M059J (cell line): ENCODE measurements at places on chromosomes 13 and 19. TPM values are rescaled to one million over a fixed set of nuclear protein-coding genes. Genes with fewer than 3 reads are reported as not detected.

GRCh38 chr19:19524053-19524452 lies 4.7 kb upstream of the YJEFN3 start:
- DNase-seq: no peak

GRCh38 chr19:3467437-3468198 lies 12.7 kb downstream of the SMIM24 start:
- no peak for DNase-seq

- no peak for DNase-seq
Observed at GRCh38 chr19:48946463-48947257, 8.0 kb upstream of the BAX start.

ZNF844 gene
- total RNA-seq: 2.5 and 3.9 TPM in 2 replicates

FBXO27 gene
- 6.7 and 10.6 TPM in 2 replicates for total RNA-seq

TSSK6 gene
- 0.07 and 2.1 TPM in 2 replicates for total RNA-seq

DNA sequence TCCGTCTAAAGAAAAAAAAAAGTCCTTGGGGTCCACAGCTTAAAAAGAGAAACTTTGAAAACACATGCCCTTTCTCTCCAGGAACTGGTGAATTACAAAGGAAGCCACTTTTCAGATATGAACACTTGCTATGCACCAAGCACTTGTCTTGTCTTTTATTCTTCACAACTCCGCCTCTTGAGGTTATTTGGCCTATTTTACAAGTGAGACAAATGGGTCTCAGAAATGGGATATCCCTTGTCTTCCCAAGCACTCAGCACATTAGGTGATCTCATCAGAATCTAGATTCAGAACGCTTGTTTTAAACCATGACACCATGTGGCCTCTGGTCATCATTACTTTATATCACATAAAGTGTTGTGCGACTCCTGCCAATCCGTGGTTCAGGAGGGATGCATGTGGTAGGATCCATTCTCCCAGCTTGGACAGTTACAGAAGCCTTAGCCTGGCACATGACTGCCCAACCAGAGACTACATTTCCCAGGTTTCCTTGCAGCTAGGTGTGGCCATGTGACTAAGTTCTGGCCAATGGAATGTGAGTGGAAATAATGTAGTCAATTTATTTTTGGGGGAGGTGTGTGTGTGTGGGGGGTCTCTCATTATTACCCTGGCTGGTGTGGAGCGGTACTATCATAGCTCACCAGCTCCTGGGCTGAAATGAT lies 13.9 kb downstream of the TSKS start:
- no peak for DNase-seq

DNA sequence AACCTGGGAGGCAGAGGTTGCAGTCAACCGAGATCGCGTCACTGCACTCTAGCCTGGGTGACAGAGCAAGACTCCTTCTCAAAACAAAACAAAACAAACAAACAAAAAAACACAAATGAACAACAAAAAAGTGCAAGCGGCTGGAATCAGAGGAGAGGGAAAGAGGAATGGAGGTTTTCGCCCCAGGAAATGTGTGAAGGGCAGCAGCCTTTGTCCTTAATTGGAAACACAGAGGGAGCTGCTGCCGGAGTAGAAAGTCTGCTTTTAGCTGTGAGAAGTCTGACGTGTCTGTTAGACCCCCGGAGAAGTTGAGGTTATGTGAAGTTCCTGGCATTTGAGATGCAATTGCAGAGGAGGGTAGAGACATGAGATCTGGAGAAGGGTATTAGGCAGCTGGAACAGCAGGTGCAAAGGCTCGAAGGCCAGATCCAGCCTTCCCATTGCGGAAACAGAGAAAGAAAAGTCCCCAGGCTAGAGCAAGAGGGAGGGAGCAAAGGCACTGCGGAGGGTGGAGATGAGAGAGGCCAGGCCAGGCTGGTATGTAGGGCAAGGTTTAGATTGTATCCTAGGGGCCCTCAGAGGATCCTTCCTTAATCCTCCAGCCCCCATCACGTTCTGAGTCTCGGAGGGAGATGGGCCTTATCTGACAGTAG lies 473 bp downstream of the TMIGD2 start:
- DNase-seq: no peak

DNA sequence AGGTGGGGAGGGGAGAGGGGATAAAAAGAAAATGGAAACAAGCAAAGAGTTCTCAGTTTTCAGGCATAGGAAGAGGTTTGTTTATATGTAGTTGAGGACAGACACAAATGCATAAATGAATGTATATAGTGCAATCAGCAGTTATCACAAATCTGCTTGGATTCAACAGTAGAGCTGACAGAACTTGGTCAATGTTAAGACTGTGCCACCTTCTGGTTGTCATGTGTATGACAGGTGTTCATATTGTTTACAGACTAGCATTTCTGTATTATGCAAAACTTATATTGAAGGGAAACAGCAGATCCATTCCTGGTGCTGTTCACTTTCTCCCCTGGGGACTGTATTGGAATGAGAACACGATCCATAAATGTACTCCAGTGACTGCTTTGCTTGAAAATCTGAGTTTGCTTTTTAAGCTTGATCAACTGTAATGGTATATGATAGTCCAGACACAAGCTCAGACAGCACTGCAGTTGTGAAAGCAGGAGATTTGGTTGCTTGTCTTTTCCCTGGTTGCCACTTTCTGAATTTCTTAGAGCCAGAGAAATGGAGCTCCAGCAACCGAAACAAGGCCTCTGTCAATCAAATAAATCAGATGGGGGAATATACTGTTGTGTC lies 319.5 kb upstream of the OBI1 start:
- peak; percentile 40 for DNase-seq

DNA sequence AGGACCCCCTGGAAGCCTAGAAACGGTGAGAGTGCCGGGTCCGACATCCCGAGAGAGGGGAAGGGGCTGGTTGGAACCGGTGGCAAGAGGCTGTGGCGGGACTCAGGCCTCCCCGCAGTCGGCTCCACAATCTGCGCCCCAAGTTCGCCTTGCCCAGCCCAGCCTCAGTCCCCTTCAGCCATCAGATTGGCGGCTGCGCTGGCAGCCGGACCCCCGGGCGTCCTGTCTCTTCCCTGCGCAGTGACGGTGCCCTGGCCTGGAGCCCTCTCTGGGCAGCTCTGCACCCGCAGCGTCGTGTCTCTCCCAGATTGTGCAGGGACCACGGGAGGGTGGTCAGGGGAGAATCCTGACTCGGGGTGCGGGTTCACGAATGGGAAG lies 315 bp downstream of the ZNF492 start:
- no peak for DNase-seq

CEACAM19 gene
- total RNA-seq: 1.2 and 1.8 TPM in 2 replicates

DNA sequence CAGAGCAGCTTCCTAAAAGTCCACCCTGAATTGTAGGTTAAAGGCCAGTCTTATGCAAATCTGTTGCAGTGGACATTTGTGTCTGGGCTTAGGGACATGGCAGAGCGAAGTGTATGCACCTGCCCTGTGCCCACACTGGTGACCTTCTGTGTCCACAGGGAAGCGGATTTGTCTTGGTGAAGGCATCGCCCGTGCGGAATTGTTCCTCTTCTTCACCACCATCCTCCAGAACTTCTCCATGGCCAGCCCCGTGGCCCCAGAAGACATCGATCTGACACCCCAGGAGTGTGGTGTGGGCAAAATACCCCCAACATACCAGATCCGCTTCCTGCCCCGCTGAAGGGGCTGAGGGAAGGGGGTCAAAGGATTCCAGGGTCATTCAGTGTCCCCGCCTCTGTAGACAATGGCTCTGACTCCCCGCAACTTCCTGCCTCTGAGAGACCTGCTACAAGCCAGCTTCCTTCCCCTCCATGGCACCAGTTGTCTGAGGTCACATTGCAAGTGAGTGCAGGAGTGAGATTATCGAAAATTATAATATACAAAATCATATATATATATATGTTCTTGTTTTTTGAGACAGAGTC lies 25.5 kb downstream of the CYP2B6 start:
- DNase-seq: no peak

SIGLECL1 gene
- not detected in 2 replicates for total RNA-seq

- DNase-seq: no peak
Observed at GRCh38 chr13:20546556-20546955, 20.4 kb upstream of the IFT88 start.

EFNA2 gene
- not detected in 2 replicates for total RNA-seq

DNA sequence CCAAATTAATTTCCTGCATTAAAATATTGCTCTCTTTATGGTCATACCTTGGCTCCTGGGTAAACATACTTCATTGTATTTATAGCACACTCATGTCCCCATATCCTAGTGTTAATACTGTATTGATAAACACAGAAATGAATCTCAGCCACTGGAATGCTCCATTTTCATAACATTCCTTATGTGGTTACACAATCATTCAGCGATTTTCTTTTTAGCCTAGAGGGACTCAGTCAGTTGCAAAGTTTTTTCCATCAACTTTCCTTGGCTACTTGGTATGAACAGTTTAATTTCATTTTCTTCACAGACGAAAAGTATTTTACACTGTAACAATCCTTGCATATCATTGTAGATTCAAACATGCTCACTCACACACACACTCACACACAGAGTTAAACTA lies 471.5 kb downstream of the FGF14 start:
- DNase-seq: no peak

DNA sequence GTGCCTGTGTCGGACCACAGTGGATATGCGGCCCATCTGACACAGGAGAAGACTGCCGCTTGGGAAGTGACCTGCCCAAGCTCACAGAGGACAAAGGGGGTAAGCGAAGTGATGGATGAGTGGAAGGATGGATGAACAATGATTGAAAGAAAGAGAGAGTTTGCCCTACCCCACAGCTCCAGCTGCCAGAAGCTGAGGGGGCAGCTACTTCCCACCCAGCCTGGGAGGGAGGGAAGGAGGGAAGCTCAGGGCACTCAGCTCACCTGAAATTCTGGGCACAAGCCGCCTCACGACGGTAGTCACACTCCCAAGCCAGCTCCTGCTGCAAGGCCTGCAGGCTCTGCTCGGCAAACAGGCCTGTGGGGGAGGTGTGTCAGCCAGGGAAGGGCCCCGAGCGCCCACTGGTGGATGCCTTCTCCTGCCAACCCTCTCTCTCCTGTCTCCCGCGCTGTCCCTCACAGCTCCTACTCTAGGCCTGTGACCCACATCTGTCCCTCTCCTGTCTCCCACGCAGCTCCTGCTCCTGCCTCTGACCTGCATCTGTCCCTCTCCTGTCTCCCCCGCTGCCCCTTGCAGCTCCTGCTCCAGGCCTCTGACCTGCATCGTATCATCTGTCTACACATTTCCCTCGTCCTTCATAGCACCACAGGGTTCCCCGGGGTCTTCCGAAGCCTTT lies 12.0 kb upstream of the NUMBL start:
- no peak for DNase-seq

CGB8 gene
- total RNA-seq: 15.7 and 21.3 TPM in 2 replicates

DNA sequence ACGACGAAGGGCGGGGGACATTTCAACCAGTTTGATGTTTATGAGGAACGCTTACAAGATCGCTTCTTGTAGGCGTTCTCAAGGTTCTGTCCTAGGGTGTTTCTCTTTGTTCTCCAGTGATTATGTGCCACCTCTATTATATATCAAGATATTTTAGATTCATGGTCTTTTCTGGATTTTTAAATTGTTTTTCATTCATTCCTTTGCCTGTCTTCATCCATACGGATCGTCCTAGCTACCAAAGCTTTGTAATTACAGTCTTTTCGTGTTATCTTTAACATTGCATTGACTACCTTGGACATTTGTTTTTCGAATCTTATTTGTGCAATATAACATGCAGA lies 342 bp upstream of the EID2 start:
- no peak for DNase-seq

DNA sequence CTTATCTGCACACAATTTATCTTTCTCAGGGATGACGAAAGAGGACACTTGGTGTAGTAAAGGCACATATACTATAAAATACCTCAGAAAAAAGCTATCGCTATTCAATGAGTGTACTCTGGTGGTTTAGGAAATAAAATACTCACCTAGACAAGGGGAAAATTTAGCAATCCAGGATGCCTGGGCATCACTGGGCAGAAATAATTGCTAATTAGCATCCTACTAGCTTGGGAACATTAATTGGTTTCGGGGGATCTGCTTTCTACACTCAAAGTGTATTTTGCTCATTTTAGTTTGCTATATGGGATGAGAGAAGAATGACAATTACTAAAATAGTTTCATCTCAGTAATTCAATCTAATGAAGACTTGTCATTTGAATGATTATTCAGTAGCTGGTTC lies 60.3 kb downstream of the OLFM4 start:
- no peak for DNase-seq

INSR gene
- total RNA-seq: 0.37 and 1.6 TPM in 2 replicates

ZNF793 gene
- 3.8 and 6.0 TPM in 2 replicates for total RNA-seq

KLK4 gene
- not detected in 2 replicates for total RNA-seq

GRCh38 chr13:25213715-25214114 lies 41.6 kb upstream of the AMER2 start:
- peak; percentile 39 for DNase-seq

DNA sequence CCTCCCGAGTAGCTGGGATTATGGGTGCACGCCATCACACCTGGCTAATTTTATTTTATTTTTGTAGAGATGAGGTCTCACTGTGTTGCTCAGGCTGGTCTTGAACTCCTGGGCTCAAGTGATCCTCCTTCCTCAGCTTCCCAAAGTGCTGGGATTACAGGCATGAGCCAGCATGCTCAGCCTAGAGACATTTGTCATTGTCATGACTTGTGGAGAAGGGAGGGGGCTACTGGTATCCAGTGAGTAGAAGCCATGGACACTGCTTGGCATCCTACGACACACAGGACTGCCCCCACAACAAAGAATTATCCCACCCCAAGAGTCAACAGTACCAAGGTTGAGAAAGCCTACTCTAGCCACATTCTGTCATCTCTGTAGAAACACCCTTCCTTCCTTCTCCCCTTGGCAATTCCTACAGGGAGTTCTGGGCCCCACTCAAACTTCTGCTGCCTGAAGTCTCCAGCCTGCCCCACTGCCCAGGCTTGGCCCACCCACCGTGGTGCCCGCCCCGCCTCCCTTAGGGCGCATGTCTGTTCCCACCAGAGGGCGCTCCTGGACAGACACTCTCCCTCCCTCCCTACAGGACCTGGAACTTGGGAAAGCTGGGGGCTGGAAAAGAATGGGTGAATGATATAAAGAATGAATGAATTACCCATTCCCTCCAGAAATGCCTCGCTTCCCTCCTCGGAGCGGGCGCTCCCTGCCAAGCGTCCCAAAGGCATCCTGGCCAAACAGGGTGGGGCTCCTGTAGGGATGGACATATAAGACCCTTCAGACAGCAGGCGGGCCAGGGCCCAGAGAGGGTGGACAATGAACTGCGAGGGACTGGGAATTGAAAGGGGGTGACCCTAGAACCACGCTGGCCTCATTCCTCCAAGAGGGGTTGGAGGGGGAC lies 5.5 kb upstream of the EMP3 start:
- peak; percentile 78 for DNase-seq

DNA sequence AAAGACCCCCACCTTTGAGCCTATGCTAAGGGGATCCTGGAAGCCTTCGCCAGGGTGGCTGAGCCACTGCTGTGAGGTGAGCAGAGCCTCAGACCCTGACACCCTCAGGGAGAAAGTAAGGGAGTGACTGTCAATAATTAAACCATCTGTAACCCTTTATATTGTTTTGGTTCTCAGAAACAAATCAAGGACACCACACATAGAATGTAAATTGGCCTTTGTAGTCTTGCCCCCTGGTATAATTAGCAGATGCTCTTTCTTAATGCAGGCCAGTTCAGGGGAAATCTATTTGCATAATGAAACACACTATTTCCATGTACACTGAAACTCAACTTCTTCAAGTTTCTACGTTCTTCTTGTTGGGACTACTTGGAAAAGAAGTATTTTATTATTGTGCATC lies 127.7 kb upstream of the EDNRB start:
- no peak for DNase-seq

CTXN1 gene
- 6.7 and 10.1 TPM in 2 replicates for total RNA-seq
